ENCODE measurements at places on chromosomes 12 and 14.
A peak's percentile ranks its signal among the peaks of the same experiment; 100 is the strongest.

- DNase-seq: no peak
These were observed 6.5 kb upstream of the CPM start for GRCh38 chr12:68939505-68939904.

- no peak for DNase-seq
These were observed 107.0 kb upstream of the CRY1 start for GRCh38 chr12:107200394-107200793.

DNA sequence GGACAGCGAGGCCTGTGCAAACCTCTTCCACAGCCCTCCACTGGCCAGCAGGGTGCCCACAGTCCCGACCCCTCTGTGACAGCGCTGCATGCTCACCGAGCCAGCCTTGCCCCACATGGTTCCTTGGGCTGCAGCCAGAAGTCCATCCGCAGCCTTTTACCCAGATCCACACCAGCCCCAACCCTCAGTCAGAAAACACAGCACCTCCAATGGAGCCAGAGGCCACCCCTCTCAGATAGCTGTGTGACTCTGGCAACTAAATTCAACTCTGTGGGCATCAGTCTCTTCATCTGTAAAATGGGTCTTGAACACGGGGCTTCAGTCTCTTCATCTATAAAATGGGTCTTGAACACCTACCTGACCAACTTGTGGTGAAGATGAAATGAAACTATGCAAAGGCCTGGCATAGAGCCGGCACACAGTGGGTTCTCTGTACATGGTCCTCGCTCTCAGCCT, 38.0 kb downstream of the NFKBIA start:
- no peak for DNase-seq

GRCh38 chr14:95466506-95466905, 49.9 kb downstream of the SYNE3 start:
- DNase-seq: no peak

DNA sequence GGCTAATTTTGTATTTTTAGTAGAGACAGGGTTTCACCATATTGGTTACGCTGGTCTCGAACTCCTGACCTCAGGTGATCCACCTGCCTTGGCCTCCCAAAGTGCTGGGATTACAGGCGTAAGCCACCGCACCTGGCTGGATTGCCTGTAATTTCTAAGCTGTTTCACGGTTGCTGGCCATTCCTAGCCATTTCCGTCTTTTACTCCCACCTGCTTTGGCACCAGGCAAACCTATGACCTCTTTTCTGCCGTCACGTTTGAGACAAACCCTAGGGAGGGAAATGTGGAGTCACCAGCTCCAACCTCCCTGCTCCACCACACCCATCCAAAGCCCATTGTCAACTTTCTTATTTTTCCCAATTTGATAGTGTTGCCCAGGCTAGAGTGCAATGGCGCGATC, 1.2 kb downstream of the GPR132 start:
- no peak for DNase-seq

- peak; percentile 59 for DNase-seq
These were observed 28.1 kb downstream of the TCHP start for GRCh38 chr12:109928058-109928656.

GRCh38 chr12:97681612-97682504, 219.3 kb downstream of the RMST start:
- DNase-seq: no peak

GRCh38 chr12:2483713-2484112, 311.1 kb upstream of the FKBP4 start:
- DNase-seq: no peak

DNA sequence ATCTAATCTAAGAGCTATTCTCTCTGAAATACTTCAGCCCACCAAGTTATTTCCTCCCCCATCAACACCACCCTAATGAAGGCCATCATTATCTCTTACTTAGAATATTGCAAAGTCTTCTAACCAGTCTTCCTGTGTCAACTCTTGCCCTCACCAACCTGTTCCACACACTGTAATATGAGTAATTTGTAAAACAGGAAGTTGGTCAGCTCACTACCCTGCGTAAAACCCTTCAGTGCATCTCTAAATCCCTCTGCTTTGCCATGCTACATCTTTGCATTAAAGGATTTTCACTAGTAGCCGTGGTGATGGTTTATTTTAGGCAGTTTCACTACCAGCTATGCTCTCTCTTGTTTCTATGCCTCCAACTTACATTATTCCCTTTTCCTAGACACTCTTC, 70.0 kb downstream of the KIF21A start:
- no peak for DNase-seq
